RWPE2 (cell line): ENCODE measurements at places on chromosomes 1 and 21.

DNA sequence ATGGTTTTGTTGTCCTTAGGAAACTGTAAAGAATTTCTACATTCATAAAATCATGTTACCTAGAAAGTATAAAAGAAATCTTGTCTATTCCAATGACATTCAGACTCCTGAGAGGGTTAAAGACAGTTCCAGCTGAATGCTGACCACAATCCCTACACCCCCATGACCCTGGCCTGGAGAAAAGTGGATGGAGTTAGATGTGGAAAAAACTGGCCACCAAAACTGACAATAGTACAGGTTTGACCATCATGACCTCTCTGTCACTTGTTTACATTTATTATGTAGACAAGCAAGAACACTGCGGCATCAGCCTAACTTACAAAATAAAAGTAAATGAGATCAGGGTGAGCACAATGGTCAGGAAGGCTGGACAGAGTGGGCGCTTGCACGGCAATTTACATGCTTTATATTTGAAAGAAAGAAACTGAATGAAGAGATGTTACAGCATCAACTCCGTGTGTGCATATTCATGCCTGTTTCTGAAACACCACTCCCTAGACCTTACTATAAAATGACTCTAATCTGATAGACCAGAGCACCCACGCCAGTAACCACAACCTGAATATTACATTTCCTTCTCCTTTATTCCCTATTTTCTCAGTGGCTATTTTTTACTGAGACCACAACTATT lies 116.0 kb downstream of the ESRRG start:
- DNase-seq: no peak
- no peaks in the 10 kb centered on the region for H3K27me3 ChIP-seq
- H3K36me3 ChIP-seq: no peaks in the 10 kb centered on the region
- no peaks in the 10 kb centered on the region for H3K4me1 ChIP-seq

- no peak overlapping the region for H3K27ac ChIP-seq
- DNase-seq: no peak
- H3K36me3 ChIP-seq: no peaks in the 10 kb centered on the region
Observed at GRCh38 chr1:69991644-69992043, 213.7 kb downstream of the LRRC40 start.

DNA sequence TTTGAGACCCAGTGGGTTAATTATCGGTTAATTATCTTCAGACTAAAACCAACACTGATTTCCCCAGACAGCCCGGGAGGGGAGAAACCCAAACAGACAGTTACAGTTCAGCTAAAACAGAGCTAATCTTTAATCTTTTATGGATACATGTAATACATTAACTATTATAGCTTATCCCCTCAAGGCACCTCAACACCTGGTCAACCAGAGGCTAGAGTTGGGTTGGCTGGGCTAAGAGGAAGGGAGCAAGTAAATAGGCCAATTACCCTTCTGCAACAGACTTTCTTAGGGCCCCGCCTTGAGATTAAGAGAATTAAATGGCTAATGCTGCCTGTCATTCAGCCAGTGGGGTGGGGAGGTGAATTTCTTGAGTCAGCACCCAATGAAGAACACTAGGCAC lies 6.6 kb upstream of the MED18 start:
- H3K27ac ChIP-seq: no peak overlapping the region
- no peak for DNase-seq
- H3K36me3 ChIP-seq: no peaks in the 10 kb centered on the region
- H3K4me1 ChIP-seq: peaks cover 3% of the 10 kb centered on the region
- H3K27me3 ChIP-seq: no peaks in the 10 kb centered on the region

DNA sequence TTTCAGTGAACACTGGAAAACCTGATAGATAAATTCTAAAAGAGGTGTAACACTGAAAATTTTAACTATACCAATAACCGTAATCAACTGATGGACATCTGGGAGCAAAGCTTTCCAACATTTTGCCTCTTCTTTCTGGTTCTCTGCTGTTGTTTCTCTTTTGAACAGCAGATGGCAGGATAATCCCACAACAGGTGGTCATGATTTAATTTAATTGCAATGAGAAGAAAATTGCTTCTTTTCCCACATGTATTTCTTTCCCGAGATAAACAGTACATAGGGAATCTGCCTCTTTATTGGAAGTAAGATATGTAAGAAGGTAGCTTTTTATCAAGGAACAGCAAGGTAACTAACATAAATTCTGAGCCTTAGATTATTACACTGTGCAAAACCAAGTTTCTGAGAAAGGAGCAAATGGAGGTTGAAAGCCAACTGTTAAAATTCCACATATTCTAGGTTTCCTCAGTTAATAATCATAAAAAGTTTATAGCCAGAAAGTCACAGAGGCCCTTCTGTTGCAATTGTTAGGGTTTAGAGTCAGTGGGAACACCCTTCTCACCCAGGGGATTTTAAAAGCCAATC lies 72.9 kb downstream of the RPS6KA1 start:
- no peak for DNase-seq
- H3K36me3 ChIP-seq: 0 out of 2 replicates have a peak, but pooled peaks cover 3% of the 10 kb centered on the region
- no peaks in the 10 kb centered on the region for H3K27me3 ChIP-seq
- H3K27ac ChIP-seq: no peak overlapping the region
- no peak overlapping the region for H3K4me3 ChIP-seq

GRCh38 chr1:201503397-201504176 lies 3.3 kb downstream of the CSRP1 start:
- H3K27me3 ChIP-seq: no peaks in the 10 kb centered on the region
- H3K4me3 ChIP-seq: no peak overlapping the region
- peak; percentile 86 for DNase-seq
- H3K36me3 ChIP-seq: peaks cover 36% of the 10 kb centered on the region

- peaks cover 51% of the 10 kb centered on the region for H3K4me1 ChIP-seq
- H3K4me3 ChIP-seq: no peak overlapping the region
- no peaks in the 10 kb centered on the region for H3K27me3 ChIP-seq
- DNase-seq: no peak
- H3K36me3 ChIP-seq: no peaks in the 10 kb centered on the region
Observed at GRCh38 chr1:209417761-209418160, 165.8 kb upstream of the CAMK1G start.

DNA sequence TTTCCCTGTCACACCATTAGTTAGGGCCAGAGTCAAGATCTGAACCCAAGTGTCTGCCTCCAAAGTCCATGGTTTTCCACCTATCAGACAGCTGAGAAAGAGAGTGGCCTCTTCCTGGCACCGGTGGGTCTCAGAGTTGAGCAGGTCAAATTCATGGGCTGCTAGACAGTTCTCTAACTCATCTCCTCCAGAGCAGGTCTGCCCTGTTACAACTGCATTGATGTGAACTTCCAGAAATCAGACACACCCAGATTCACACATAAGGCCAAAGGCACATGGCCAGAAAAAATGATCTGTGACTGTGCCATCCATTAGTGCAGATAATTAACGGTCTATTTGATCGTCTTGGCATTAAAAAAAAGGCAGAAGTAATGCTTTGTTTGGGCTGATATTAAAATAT lies 17.5 kb downstream of the SMIM12 start:
- no peaks in the 10 kb centered on the region for H3K27me3 ChIP-seq
- no peak overlapping the region for H3K27ac ChIP-seq
- no peak overlapping the region for H3K4me3 ChIP-seq
- DNase-seq: no peak
- H3K36me3 ChIP-seq: no peaks in the 10 kb centered on the region

DNA sequence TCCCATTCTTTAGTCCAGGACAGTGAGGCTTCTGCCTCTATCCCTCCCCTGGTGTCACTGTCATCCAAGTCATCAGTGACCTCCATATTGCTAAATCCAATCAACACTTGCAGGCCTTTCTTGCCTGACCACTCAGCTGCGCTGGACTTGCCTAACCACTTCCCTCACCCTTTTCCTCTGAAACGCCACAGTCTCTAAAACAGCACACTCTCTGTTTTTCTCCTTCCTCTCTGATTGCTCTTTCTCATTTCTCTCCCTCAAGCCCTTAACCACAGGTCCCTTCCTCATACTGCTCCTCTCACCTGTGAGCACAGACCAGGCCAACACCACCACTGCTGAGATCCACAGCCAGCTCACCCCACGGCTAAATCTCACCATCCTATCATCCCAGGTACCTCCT lies 17.5 kb downstream of the TAL1 start:
- no peaks in the 10 kb centered on the region for H3K27me3 ChIP-seq
- no peaks in the 10 kb centered on the region for H3K36me3 ChIP-seq
- DNase-seq: no peak

- no peak overlapping the region for H3K27ac ChIP-seq
- no peak overlapping the region for H3K4me3 ChIP-seq
- no peaks in the 10 kb centered on the region for H3K27me3 ChIP-seq
- no peak for DNase-seq
- peaks cover 14% of the 10 kb centered on the region for H3K4me1 ChIP-seq
- H3K36me3 ChIP-seq: peaks cover 55% of the 10 kb centered on the region
Observed at GRCh38 chr1:157135646-157136045, 2.5 kb downstream of the ETV3 start.

DNA sequence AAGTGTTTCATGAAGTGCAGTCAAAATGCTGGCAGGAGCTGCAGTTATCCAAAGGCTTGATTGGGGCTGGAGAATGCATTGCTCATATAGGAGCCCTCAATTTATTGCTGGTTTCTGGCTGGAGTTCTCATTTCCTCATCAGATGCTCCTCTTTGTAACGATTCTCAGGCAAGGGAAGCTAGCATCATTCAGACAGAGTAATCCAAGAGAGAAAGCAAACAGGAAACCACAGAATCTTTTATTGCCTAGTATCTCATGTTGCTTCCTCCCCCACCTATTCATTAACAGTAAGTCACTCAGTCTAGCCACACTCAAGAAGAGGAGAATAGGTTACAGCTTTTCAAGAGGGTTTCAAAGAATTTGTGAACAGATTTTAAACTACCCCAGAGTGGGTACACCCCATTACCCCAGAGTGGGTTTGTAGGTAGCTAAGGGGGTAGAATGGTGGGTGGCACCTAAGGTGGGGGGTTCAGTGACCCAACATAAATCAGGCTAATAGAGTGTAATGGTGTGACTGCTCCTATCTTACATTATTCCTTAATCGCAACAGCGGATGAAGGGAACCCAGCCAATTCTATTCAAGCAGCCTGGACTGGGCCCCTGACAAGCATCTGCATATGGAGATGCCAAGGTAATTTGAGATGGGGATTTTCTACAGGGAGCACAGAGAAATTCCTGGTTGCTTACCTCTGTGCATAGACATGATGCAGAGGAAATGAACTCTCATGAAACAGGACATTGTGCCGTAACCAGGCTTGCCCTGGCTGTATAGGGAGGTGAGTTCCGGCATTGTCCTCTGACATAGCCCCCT lies 67.1 kb downstream of the KCNJ15 start:
- peak overlapping the region; percentile 96 for H3K27ac ChIP-seq
- H3K27me3 ChIP-seq: no peaks in the 10 kb centered on the region
- H3K4me1 ChIP-seq: peaks cover 29% of the 10 kb centered on the region
- peak; percentile 64 for DNase-seq
- H3K36me3 ChIP-seq: no peaks in the 10 kb centered on the region

GRCh38 chr1:84163123-84163931 lies 19.3 kb downstream of the PRKACB start:
- no peaks in the 10 kb centered on the region for H3K36me3 ChIP-seq
- H3K4me1 ChIP-seq: peaks cover 4% of the 10 kb centered on the region
- no peaks in the 10 kb centered on the region for H3K27me3 ChIP-seq
- H3K27ac ChIP-seq: no peak overlapping the region
- no peak for DNase-seq
- no peak overlapping the region for H3K4me3 ChIP-seq

DNA sequence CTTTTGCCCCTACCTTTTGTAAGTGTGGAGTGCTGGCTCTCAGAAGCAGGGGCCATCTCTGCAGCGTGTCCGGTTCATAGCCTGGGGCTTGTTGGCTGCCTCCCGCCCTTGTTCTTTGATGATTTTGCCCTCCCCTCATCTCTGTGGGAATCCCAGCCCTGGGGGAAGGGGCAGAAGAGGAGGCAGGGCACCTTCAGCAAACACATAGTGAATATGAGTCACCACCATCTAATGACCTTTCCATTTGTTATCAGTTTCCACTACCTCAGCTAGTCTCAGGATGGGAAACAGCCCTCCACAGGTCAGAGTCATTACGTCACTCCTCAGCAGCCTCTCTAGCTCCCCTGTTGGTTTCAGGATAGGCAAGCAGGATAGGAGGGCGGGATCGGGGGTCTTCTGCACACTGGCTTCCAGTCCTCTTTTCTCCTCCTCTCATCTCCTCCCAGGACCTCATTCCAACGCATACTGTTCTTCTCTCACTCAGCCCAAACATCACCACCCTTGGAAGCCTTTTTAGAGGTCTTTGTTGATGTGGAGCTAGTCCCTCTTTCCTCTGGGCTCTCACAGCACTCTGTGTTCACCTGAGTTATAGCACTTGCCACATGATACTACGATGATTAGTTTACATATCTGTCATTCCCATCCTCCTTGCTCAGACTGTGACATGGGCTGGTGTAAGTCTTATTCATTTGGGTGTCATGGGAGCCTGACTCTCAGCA lies 15.8 kb downstream of the GADD45A start:
- no peaks in the 10 kb centered on the region for H3K27me3 ChIP-seq
- H3K27ac ChIP-seq: no peak overlapping the region
- H3K4me3 ChIP-seq: no peak overlapping the region
- no peak for DNase-seq
- peaks cover 14% of the 10 kb centered on the region for H3K4me1 ChIP-seq
- H3K36me3 ChIP-seq: peaks cover 25% of the 10 kb centered on the region

- no peaks in the 10 kb centered on the region for H3K36me3 ChIP-seq
- H3K27ac ChIP-seq: peak overlapping the region; percentile 35
- H3K27me3 ChIP-seq: no peaks in the 10 kb centered on the region
- peaks cover 19% of the 10 kb centered on the region for H3K4me1 ChIP-seq
- DNase-seq: no peak
- H3K4me3 ChIP-seq: no peak overlapping the region
Observed at GRCh38 chr1:59331686-59332620, 35.1 kb downstream of the FGGY start.

GRCh38 chr1:51663721-51664120 lies 46.8 kb downstream of the OSBPL9 start:
- H3K36me3 ChIP-seq: no peaks in the 10 kb centered on the region
- H3K4me1 ChIP-seq: peaks cover 21% of the 10 kb centered on the region
- DNase-seq: no peak
- H3K27me3 ChIP-seq: no peaks in the 10 kb centered on the region
- no peak overlapping the region for H3K27ac ChIP-seq
- no peak overlapping the region for H3K4me3 ChIP-seq

DNA sequence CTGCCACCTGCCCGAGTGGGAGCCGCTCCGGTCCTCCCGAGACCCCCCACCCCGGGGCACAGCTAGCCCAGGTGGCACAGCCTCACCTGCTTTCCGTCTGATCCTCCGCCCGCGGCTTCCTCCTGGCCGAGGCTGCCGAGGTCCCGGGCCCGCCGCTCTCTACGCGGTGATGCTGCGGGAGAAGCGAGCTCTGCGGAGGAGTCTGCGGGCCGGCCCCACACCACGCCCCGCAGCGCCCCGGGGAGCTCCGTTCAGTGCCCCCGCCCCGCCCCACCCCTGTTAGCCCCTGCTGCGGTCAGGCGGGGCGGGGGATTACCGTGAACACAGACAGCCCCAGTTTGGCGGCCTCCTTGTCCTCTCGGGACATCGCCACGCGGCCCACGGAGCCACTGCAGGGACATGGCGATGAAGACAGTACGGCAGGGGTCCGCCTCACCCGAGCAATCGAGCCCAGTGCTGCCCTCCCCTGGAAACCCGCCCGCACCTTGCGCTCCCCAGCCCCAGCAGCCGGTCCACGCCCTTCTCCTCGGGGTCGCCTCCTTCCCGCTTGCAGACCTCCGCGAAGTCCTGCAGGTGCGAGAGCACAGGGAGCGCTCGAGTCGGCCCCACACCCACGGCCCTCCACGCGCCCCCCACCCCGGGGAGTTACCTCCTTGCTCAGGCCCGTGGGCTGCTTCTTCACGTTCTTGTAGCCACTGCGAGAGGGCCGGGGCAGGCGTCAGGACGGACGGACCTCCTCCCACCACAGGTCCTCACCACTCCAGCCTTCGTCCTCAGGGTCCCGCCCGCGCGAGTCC lies 933 bp downstream of the C1orf35 start:
- H3K4me1 ChIP-seq: no peaks in the 10 kb centered on the region
- no peaks in the 10 kb centered on the region for H3K27me3 ChIP-seq
- peak overlapping the region; percentile 91 for H3K4me3 ChIP-seq

GRCh38 chr1:36689992-36690391 lies 207.3 kb upstream of the CSF3R start:
- no peak overlapping the region for H3K4me3 ChIP-seq
- no peak for DNase-seq
- H3K4me1 ChIP-seq: no peaks in the 10 kb centered on the region
- H3K27me3 ChIP-seq: no peaks in the 10 kb centered on the region
- no peak overlapping the region for H3K27ac ChIP-seq
